Aorta (tissue), 5 donors: ENCODE measurements at places on chromosomes 6 and 20. TPM values are rescaled to one million over a fixed set of nuclear protein-coding genes. Genes with fewer than 3 reads are reported as not detected.

PAX1 gene
- total RNA-seq = not detected

RBBP8NL gene
- total RNA-seq = not detected

C6orf89 gene
- 56.9 TPM for total RNA-seq

FERMT1 gene
- 1.5 TPM for total RNA-seq

RUNX2 gene
- total RNA-seq = 5.4 TPM

BPIFB4 gene
- total RNA-seq = not detected

ZFP57 gene
- not detected for total RNA-seq

PLCB4 gene
- 26.2 TPM for total RNA-seq

DNA sequence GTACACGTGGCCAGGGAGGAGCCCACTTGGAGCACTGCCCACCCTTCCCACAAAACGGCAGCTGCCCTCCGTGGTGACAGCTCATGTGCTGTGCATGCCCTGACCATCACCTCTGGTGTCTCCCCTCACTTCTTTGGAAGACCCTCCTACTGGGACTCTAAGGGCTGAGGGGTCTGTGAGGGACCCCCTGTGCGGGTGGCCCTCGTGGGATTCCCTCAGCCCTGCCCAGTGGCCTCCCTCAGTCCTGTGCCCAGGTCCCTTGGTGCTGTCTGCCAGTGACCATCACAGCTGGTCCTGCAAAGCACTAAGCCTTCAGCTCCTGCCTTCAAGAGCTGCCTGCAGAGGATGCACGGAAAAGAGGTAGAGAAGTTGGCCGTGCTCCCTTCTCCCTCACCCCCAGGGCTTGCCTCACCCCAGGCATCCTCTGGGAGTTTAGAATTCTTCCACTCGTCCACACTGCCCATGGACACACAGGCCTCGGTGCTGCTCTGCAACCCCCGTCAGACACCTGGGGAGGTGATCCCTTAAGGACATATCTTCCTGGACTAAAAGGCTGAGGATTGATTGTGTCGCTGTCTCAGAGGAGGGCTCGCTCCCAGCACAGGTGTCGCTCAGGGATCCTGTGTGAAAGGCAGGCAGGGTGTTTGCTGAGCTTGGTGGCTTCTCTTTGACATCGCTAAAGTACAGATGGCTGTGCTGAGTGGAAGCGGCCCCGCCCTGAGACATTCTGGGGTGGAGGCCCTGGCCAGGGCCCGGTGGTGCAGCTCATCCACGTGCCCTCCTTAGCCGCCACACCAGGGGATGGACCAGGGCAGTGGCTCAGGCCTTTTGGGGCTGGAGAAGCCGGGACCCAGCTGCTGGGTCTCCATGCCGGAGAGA lies 119.5 kb upstream of the FRMD1 start:
- no peak for DNase-seq

DNA sequence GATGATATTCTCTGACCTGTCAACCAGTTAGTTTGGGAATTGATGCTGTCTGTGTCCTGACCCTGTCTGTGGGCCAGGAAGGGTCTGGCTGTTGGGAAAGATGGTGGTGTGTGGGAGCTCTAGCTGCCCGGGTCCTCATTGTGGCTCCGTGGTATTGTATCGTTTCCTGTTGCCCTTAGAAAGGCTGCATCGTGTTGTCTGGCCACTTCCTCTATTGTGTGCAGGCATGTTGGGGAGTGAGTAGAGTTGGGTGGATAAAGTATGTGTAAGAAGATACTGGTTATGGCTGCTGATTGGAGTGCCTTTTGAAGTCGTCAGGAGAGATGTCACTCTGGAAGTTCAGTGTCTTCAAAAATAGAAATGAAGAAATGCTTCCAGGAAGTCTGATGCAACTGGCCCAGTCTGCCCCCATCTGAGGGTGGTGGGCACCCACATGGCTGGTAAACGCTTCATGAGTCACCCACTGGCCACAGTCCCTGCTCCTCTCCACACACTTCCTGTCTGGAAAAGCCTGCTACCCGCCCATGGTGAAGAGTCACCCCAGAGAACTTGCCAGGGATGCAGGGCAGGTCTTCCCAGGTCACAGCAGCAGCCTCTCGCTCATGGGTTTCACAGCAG lies 27.9 kb downstream of the PPARD start:
- peak; percentile 92 for DNase-seq

- DNase-seq = no peak
These were observed 110.1 kb downstream of the NCOA3 start for GRCh38 chr20:47611785-47612184.

DNA sequence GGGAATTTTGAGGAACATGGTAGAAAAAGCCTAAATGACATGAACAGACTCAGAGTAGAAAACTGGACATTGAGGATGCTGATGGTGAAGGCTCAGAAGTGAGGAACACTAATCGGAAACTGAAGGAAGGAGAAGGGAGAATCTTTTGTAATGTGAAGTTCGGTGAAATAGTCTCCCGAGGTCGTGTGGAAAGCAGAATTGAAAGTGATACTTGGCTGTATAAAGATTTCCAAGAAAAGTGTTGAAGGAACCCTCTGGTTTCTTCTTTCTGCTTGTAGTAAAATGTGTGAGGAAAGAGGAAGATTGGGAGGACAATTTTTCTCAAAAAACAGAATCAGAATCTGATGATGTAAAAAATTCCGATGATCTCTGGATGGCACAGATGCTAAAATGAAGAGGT lies 115.4 kb downstream of the LAMP5 start:
- DNase-seq = no peak

- DNase-seq = no peak
These were observed 84.9 kb downstream of the ASCC3 start for GRCh38 chr6:100796049-100796823.

DNA sequence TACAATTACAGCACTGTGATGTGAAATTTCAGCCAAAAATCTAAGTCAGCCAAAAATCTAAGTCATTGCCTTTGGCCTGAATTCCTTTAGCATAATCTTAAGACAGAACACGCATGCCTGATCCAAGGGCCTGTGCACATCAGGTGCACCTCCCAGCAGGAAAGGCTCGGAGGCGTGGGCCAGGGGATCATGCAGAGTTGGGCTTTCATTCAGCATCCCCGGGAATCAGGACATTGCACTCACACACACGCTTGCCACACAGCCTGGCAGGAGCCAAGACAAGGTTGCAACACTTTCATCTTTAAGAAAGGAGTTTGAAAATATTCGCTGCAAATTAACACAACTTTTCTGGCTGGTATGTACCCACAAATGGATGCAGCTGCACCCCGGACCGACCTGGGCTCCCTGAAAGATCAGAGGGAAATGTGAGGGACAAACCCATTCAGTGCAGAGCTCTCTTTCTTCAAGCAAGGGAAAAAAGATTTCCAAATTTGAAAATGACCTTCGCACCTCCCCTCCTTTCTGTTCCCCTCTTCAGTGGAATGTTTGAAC lies 48.8 kb downstream of the ERMARD start:
- DNase-seq = no peak

- DNase-seq = no peak
These were observed 294.4 kb upstream of the PRDM1 start for GRCh38 chr6:105791583-105792318.

GRCh38 chr6:167437888-167438484 lies 113.1 kb downstream of the TTLL2 start:
- DNase-seq = no peak

GRCh38 chr6:110674096-110674495 lies 141.2 kb downstream of the CDK19 start:
- DNase-seq = no peak

DNA sequence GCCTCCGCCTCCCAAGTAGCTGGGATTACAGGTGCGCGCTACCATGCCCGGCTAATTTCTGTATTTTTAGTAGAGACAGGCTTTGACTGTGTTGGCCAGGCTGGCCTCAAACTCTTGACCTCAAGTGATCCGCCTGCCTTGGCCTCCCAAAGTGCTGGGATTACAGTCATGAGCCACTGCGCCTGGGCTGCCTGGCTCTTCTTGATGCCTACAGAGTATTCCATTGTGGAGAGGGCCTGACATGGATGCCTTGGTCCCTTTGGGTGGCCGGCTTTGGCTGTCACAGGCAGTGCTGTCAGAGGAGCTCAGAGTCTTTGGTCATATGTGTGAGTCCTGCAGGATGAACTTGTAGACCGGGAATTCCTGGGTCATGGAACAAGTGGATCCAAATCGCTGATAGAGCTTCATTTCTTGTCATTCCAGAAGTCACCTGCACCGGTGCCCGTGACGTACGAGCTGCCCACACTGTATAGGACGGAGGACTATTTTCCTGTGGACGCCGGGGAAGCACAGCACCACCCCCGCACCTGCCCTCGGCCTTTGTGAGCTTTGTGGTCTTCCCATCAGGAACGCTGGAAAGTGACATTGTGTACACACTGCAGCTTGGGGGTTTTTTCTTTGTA lies 55.1 kb downstream of the ADNP start:
- no peak for DNase-seq

- DNase-seq = no peak
These were observed 265.0 kb upstream of the TAB2 start for GRCh38 chr6:149052350-149053106.

GRCh38 chr6:99575544-99576227 lies 7.2 kb upstream of the CCNC start:
- no peak for DNase-seq

GRCh38 chr6:29989211-29989610 lies 46.9 kb downstream of the HLA-A start:
- DNase-seq = no peak

DNA sequence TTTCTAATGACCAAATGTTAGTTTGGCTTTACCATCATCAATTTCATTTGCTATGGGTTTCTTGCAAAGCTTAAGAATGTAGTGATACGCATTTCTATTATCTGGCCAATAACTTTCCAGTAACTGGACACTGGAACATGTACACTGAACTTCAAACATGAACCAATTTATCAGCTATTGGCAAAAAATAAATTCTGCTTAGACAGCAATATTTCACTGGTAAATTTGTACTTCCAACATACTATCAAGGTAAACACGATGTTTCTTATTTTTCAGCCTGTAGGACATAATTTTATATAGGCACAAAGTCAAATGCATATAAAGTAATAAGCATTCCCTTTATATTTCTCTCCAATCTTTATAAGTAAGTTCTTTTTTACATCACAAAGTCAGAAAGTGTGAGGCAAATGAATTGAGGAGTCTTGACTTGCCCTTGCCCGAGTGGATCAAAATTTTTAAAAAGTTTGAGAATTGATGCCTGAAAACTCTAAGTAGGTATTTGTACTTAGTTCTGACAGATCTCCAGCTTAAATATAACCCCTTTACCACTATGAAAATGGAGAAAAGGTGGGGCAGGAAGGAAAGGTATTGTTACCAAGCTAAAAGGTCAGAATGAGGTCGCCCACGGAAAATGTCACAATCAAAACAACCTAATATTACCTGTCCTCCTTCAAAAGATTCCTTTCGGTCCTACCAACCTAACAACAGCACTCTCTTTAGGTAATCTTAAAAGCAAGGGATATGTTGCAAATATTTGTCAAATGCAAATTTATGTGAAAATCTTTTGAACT lies 41.3 kb downstream of the STK38 start:
- no peak for DNase-seq

DNA sequence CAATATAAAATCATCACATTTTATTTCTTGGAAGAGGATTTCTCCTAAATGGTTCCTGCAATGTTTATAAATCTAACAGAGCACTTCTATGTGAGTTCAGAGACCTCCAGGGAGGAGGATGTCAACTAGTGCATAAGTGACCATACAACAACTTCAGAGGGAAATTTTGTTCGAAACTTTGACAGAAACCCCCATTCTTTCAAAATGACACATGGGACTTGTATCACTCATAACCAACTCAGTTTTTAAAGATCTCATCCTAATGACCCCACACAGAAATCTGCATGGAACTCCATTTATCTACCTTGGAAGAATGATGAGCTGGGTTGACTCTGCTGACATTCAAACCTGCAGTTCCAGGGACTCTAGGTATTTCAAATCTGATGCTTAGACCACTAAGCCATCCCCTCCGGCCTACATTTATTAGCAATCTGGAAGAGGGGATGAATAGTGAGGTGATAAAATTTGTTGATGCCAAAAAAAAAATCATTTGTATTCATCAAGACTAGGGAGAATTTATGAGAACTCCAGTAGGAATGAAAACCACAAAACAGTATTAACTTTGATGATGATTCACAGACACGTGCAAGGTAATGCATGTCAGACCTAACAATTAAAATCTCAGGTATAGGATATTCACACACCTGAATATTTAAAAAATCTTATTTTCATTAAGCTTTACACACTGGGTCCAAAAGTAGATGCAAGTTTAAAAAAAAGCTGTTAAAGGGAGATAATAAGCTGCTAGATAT lies 153.0 kb downstream of the REV3L start:
- no peak for DNase-seq

DNA sequence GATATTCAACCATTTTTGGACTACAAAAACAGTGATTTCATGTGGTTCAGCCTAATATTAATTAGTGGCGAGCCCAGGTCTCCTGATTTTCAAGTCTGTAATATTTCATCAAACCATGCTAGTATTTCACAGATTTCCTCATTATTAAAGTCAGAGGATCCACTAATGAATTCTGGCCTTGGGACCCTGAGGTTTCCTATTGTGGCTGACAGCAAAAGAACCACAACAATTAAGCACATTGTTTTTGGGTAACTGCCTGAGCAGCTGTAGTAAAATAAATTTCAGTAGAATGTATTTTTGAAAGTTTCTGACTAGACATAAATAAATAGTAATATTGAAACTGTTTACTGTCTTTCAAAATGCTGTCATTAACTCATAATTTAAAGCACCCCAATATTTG lies 630.7 kb upstream of the MMS22L start:
- no peak for DNase-seq

GRCh38 chr20:9093218-9093957 lies 24.5 kb downstream of the PLCB4 start:
- DNase-seq = no peak

- DNase-seq = no peak
These were observed 8.9 kb downstream of the KCNK15 start for GRCh38 chr20:44754554-44754953.

DNA sequence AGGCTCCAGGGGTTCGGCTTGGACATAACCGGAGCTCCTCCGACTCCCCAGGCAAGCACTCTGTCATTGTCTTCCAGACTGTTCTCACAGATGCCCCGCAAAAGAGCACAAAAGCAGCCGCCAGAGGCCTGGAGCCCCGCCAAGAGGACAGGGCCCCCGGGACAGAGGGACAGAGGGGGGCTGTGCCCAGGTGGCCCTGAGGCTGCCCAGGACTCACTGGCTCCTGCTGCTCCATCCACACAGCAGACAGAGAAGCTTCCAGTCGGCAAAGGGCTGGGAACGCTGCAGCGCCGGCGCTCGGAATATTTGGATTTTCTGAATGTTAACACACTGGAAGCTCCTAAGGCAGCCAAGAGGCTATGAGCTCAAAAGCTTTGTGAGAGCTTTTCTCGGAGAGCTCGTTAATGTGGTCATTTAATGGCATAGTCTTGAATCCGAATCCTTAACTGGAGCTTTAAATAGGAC lies 68.0 kb upstream of the QKI start:
- DNase-seq = no peak

DNA sequence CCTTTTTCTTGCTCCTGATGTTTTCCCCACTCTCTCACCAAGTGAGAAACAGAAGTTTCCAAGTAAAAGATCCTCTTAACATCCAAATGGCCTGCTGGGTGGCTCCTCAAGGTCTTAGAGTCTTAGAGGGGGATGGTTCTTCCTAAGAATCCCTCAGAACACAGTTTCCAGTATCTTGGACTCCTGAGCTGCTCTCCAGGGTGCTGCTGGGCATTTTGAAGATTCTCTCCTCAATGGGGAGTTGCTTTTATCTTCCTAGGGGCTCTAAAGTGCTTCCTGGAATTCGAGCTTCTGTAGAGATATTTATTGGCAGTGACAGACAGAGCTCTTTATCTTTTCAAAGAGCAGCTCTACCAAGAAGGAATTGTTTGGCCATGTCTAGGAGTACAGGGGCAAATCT lies 70.8 kb upstream of the SLC35B3 start:
- no peak for DNase-seq
